ENCODE measurements at places on chromosomes 11 and 22. TPM values are rescaled to one million over a fixed set of nuclear protein-coding genes. Genes with fewer than 3 reads are reported as not detected.

DNA sequence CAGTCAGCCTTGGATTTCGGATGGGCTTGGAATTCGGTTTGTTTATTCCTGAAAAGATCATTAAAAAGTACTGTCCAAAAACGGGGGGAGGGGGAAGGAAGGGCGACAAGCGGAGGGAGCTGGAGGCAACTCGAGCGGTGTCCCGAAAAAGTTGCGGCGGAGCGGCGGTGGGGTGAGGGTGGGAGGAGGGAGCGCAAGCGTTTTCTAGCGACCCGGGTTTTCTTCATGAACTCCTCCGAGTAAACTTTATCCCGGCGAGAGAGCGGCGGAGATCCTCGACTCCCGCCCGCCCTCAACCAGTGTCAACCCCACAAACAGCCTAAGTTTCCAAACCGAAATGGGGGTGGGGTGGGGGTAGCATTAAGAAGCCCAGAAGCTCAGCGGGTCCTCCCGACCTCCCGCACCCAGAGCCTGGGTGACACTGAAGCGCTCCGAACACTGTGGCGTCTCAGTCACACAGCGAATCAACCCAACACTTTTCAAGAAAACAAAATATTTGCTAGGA lies 133.0 kb upstream of the C11orf58 start:
- peaks cover 9% of the 10 kb centered on the region for H3K4me1 ChIP-seq
- peak overlapping the region; percentile 70 for H3K27ac ChIP-seq
- peak overlapping the region; percentile 36 for H3K4me3 ChIP-seq
- peaks cover 18% of the 10 kb centered on the region for H3K27me3 ChIP-seq
- peak; percentile 73 for DNase-seq
- no peaks in the 10 kb centered on the region for H3K36me3 ChIP-seq

- H3K27me3 ChIP-seq, result no peaks in the 10 kb centered on the region
- H3K4me1 ChIP-seq, result no peaks in the 10 kb centered on the region
- no peak for DNase-seq
- no peak overlapping the region for H3K27ac ChIP-seq
- no peak overlapping the region for H3K4me3 ChIP-seq
- H3K36me3 ChIP-seq, result no peaks in the 10 kb centered on the region
Observed at GRCh38 chr11:96943970-96944369, 554.2 kb downstream of the JRKL start.

DNA sequence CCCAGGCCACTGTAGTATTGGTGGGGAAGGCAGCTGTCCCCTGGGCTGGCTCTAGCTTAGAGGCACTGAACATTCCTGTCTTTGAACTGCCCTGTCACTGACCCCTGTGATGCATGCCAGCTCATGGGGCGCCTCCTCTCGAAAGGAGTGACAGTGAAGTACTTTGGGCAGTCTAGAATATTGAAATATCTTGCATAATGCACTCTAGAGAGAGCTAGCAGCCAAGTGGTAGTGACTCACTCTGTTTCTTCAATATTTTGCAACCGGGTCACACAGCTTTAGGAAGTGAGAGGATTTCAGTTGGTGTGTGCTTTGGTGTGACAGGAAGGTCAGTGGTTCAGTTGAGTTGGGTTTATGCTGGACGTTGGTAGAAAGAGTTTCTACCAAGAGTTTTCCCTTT lies 35.5 kb upstream of the ST14 start:
- peaks cover 30% of the 10 kb centered on the region for H3K36me3 ChIP-seq
- no peak overlapping the region for H3K4me3 ChIP-seq
- H3K27ac ChIP-seq, result peak overlapping the region; percentile 65
- no peaks in the 10 kb centered on the region for H3K27me3 ChIP-seq
- DNase-seq, result peak; percentile 45

The RCN1 gene
- total RNA-seq, result 84.5 TPM

The OSBPL5 gene
- 51.5 TPM for total RNA-seq

The CLDN5 gene
- 322 TPM for total RNA-seq
